ENCODE measurements at places on chromosomes 16 and 17. TPM values are rescaled to one million over a fixed set of nuclear protein-coding genes. Genes with fewer than 3 reads are reported as not detected.

MMP15 gene
- total RNA-seq, result 9.3 TPM

KIF18B gene
- total RNA-seq, result 10.8 TPM

VASN gene
- 7.3 TPM for total RNA-seq

FOXO3B gene
- total RNA-seq, result 4.0 TPM

GSG1L gene
- not detected for total RNA-seq

FBXW10B gene
- total RNA-seq, result 1.5 TPM

FGF11 gene
- total RNA-seq, result 0.33 TPM

MRPL28 gene
- 93.6 TPM for total RNA-seq

PYDC1 gene
- not detected for total RNA-seq

BCO1 gene
- 1.5 TPM for total RNA-seq

RNPS1 gene
- total RNA-seq, result 130 TPM

CDC6 gene
- 54.1 TPM for total RNA-seq

FBXW10 gene
- total RNA-seq, result 0.33 TPM

NTN3 gene
- under 0.01 TPM for total RNA-seq

NLRC3 gene
- under 0.01 TPM for total RNA-seq

CDYL2 gene
- total RNA-seq, result 5.8 TPM

GAN gene
- 6.7 TPM for total RNA-seq

CACNG5 gene
- not detected for total RNA-seq

ZNF205 gene
- total RNA-seq, result 18.2 TPM

ABCC11 gene
- not detected for total RNA-seq

TP53TG3D gene
- 1.9 TPM for total RNA-seq

CCL1 gene
- total RNA-seq, result not detected

CRLF3 gene
- 6.9 TPM for total RNA-seq

TBC1D3G gene
- total RNA-seq, result not detected

CACNA1G gene
- not detected for total RNA-seq

CMTM1 gene
- total RNA-seq, result 3.3 TPM

KRTAP9-8 gene
- not detected for total RNA-seq

ADCY7 gene
- 4.4 TPM for total RNA-seq

KRT39 gene
- total RNA-seq, result not detected

TMC7 gene
- 0.69 TPM for total RNA-seq

MLKL gene
- 13.4 TPM for total RNA-seq

EMP2 gene
- total RNA-seq, result 63.9 TPM
